ENCODE measurements at places on chromosomes 6 and 20.

DNA sequence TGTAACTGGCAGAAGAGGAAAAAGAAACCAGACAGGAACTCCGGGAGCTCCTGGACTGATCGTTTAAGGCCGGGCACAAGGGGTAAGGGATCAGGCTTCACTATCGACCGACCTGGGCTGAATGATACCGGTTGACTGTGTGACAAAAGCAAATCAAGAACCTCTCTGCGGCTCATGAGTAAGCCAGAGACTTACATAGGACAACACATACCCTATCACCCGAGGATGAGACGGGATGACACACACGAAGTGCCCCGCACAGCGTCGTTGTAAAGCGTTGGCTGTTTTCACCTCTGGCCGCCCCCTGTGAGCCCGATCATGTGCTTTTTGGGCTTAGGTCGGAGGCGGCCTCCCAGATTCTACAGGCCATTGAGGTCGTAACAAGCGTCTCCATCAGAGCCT, 695 bp upstream of the TGIF2 start:
- DNase-seq: no peak

GRCh38 chr20:62421716-62421990, 5.7 kb downstream of the RBBP8NL start:
- no peak for DNase-seq

GRCh38 chr20:35111141-35111888, 18.7 kb upstream of the TRPC4AP start:
- DNase-seq: no peak

- DNase-seq: no peak
These were observed 58.8 kb upstream of the MAP3K7 start for GRCh38 chr6:90645634-90646033.

DNA sequence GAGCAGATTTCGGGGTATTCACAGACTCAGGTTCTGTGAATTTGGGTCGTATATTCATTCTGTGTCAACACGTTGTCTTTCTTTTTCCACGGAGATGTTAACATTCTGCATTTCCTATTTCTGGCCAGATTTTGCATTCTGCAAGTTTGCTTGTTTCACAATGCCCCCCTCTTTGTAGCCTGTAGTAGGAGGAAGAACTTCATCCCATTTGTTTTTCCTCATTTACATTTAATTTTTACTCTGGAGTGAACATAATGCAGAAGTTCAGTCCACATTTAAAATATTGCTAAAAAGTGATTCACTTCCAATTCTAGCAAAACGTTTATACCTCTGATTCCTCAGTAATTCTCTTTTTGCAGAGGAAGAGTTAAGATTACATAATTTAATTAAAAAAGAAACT, 12.9 kb downstream of the TAGAP start:
- no peak for DNase-seq

All from D721Med (cell line).